Caco-2 (cell line): ENCODE measurements at places on chromosomes 6 and 20. TPM values are rescaled to one million over a fixed set of nuclear protein-coding genes. Genes with fewer than 3 reads are reported as not detected.

- no peak for DNase-seq
Observed at GRCh38 chr6:147869201-147869600, 360.7 kb downstream of the SAMD5 start.

GRCh38 chr6:110039981-110040383 lies 61.9 kb downstream of the GPR6 start:
- DNase-seq, result no peak

DNA sequence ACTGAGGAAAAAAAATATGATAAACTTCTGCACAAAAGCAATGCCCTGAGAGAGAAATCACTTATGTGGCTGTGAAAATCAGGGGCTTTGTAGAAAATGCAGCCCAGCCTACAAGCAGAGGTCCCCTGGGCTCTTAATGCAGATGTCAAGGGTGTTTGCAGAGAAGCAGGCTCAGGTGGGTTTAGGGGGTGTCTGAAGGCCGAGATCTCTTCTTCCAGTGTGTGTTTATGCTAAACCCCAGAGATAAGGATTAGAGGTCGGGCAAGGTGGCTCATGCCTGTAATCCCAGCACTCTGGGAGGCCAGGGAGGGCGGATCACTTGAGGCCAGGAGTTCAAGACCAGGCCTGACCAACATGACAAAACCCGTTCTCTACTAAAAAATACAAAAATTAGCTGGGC lies 78.5 kb downstream of the TMEM242 start:
- no peak for DNase-seq

GRCh38 chr20:20211274-20211987 lies 156.5 kb upstream of the INSM1 start:
- DNase-seq, result no peak

CCM2L gene
- total RNA-seq, result 0.16 and 0.32 TPM in 2 replicates

CNR1 gene
- not detected in 2 replicates for total RNA-seq

GRCh38 chr6:166411721-166412151 lies 29.0 kb upstream of the MPC1 start:
- no peak for DNase-seq

DNA sequence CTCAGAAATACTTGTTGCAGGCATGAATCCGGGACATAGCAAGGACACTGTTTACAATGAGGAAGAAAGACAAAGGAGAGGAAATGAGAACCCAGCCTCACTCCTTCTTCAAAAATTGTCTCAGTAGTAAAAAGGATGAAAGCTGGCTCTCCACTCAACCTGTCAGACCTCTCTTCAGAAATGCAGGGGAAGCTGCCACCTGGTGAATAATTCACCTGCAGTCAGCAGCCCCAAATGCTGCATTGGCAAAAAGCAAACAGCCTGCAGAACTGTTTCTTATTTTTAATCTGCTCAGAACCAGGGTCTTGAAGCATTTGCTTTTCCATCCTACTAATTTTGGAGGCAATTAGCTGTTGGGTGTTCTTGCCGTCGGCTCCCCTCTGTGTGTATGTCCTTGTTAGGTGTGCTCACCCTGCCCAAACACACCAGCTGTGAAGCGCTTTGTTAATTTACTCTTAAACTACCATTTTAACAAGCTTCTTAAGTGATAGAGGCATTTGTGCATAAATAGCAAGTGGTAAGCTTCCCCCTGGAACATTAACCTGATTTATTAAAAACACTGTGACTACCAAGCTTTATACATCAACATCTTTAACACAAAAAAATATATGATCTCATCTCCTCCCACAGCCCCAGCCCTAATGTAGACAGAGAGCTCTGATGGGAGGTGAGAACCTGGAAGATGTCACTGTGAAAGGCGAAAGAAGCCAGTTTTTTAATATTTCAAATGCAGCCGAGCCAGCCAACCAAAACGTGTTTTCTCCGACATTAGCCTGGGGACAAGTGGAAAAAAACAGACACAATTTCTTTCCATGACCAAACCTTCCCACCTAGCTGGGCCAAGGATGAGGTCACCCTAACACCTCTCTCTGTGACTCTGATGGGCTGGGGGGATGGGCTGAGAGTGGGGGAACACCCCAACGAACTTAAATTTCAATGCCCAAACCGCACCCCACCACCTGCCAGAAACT lies 451.0 kb upstream of the SULF2 start:
- no peak for DNase-seq

CRISP3 gene
- total RNA-seq, result not detected in 2 replicates

TBX18 gene
- not detected in 2 replicates for total RNA-seq

DLL1 gene
- total RNA-seq, result 6.6 and 8.1 TPM in 2 replicates

JPH2 gene
- total RNA-seq, result 10.5 and 11.1 TPM in 2 replicates

GRCh38 chr6:102114402-102114801 lies 720.9 kb downstream of the GRIK2 start:
- peak; percentile 27 for DNase-seq
